ENCODE measurements at places on chromosomes 16 and 17. TPM values are rescaled to one million over a fixed set of nuclear protein-coding genes. Genes with fewer than 3 reads are reported as not detected.

- no peaks in the 10 kb centered on the region for H3K27me3 ChIP-seq
- H3K27ac ChIP-seq: no peak overlapping the region
- no peak overlapping the region for H3K4me3 ChIP-seq
- H3K4me1 ChIP-seq: peaks cover 4% of the 10 kb centered on the region
- DNase-seq: no peak
Measured at GRCh38 chr16:48997081-48997615, 284.5 kb downstream of the CBLN1 start.

DNA sequence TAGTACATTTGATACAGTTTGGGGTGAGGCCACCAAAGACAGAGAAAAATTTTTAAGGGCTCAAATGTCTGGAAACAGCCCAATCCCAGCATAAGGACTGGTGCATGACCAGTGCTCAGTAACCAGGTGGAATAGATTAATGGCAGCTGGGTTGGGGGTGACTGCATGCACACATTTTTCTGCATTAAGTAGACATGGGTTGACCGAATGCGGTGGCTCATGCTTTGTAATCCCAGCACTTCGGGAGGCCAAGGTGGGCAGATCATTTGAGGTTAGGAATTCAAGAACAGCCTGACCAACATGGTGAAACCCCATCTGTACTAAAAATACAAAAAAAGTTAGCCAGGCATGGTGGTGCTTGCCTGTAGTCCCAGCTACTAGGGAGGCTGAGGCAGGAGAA is 121.1 kb upstream of the HSBP1 start:
- no peak overlapping the region for H3K4me3 ChIP-seq
- H3K36me3 ChIP-seq: no peaks in the 10 kb centered on the region
- no peaks in the 10 kb centered on the region for H3K27me3 ChIP-seq
- no peak for DNase-seq
- no peak overlapping the region for H3K27ac ChIP-seq

- peak overlapping the region; percentile 70 for H3K27ac ChIP-seq
- no peaks in the 10 kb centered on the region for H3K36me3 ChIP-seq
- H3K27me3 ChIP-seq: no peaks in the 10 kb centered on the region
- peak overlapping the region; percentile 99 for H3K4me3 ChIP-seq
Measured at GRCh38 chr17:48100591-48101011, 677 bp downstream of the CBX1 start.

The KRTAP17-1 gene
- not detected for total RNA-seq

The PDE6G gene
- not detected for total RNA-seq
